ENCODE measurements at places on chromosomes 7 and 10.

GRCh38 chr10:30391266-30391665 lies 42.2 kb upstream of the MTPAP start:
- DNase-seq = no peak

DNA sequence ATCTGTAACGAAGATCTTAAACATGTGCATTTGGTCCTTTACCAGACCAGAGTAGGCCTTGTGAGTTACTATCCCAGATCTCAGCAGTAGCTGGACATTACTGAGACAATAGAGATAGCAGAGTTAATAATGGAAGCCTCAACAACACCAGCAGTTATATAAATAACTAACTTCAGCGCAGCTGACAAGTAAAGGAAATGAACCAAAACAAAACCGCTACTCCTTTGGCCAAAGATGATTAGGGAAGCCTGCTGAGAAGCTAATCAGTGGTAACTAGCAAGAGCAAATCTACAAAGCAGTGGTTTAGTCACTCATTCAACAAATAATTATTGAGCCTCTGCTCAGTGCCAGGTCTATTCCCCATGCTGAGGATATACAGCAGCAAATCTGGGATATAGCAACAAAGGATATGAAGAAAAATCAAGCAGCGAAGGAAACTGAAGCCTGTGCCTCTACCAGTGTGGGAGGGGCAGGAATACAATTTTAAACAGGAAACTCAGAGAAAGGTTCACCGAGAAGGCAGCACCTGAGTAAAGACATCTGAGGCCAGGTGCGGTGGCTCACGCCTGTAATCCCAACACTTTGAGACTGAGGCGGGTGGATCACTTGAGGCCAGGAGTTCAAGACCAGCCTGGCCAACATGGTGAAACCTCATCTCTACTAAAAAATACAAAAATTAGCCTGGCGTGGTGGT lies 103.6 kb downstream of the ELMO1 start:
- no peak for DNase-seq

DNA sequence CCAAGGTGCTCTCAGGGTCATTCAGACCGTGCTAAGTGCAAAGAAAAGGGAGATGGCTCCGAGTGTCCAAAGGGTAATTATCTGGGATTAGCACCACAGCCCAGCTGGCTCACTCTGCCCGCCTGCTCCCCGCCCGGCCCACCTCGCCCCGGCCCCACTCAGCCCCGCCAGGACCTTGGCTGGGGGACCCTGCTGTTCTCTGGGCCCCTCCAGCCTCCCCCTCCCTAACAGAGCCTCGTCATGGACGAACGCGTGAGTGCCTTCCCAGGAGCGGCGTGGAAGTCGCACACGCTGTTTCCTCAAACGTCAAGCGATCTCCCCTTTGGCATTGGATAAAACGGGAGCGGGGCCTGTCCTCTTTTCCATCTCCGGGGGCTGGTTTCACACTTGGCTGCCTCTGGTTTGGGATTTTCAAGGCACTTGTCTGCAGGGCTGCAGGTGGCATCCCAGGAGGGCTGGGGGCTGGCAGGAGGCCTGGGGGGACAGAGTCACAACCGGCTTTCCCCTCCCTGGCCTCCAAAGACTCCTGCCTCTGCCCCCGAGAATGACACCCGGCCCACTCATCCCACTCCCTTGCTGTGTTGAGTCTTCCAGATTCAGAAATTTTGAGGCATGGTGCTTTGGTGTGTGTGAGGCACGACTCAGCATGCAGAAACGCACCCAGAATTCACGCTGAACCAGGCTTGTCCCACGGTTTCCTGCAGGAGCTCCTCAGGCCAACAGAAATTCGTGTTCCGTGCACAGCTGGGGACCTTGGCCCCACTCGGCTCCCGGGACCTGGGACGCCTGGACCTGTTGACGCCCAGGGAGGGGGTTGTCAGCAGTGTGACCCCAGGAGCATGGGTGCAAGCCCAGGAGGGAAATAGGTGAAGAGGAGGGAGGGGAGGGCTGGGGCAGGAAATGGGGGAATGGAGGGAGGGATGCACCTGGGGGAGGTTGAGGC lies 110.0 kb downstream of the PDGFA start:
- no peak for DNase-seq

DNA sequence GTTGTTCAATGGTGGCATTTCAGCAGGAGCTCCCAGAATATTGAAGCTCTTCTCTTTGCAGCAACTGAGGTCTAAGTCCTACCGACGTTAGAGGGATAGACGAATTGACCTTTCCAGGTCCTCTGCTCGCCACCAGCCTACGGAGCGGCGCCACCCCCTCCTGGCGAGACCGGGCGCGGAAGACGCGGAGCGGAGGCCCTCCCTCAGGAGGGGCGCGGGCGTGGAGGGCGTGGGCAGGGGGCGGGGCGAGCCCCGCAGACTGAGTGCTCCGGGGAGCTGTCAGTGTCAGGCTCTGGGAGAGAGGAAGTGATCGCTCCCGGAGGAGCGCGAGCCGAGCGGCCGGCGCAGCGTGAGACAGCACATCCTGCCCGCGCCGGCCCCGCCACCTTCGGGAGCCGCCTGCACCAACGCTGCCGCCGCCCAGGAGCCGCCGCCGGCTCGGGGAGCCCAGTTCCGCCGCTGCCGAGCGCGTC lies at the start of gene DYNC1I1:
DYNC1I1 (plus strand) TSS at position 257 of the 473 bp plus-strand sequence. CDS start 32,176 bp downstream, outside the sequence.
- DNase-seq = no peak

DNA sequence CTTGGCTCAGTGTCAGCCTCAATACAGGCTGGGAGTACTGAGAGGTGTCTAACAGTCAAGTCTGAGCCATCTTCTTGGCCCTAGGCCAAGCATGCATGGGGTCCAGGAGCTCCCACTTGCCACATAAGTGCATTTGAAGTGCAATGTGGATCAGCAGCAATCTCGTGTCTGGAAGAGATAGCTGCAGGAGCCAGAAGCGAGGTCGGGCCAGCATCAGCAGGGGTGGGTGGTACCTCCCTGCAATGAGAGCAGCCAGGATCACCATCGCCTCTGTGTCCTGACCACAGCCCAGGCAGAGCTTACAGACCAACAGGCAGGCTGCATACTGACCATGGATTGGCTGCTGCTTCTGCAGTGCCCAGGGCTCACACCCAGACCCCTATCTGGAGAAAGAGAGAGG lies 83.0 kb upstream of the CXCL12 start:
- no peak for DNase-seq

DNA sequence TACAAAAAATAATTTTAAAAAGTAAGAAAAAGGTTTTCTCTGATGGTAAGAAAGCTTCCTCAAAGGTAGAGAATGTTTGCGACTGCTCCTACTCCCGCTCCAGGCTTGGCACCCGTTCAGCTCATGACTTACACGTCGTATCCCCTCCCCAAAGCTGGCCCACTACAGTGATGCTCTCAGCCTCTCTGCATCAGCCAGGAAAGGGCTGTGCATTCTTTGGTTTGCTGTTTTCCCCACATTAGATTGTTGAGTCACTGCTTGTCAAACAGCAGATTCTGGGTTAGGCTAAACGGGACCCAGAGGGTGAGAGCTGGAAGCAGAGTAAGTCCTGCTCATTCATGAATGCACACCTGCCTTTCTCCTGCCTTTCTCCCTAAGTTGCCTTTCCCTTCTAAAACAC lies 54.7 kb upstream of the NMT2 start:
- DNase-seq = no peak

GRCh38 chr10:33819206-33819605 lies 484.7 kb upstream of the NRP1 start:
- DNase-seq = no peak

DNA sequence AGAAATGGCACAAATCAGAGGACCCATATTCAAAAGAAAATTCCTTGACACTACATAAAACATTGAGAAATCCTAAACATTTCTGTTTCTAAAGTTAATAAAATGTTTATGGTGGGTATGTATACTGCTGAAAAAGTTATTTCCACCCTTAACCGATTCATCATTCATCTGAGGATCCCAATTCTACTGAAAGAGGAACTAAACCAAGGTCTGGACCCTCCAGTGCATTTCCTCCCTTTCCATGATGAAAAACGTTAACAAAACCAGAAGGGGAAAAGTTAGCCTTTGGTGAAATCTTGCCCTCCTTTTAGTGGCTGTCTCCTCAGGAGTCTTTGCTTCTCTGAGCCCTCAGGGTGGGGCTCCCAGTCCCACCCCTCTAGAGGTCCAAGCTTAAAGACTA lies 144.5 kb upstream of the ASAH2 start:
- DNase-seq = no peak

DNA sequence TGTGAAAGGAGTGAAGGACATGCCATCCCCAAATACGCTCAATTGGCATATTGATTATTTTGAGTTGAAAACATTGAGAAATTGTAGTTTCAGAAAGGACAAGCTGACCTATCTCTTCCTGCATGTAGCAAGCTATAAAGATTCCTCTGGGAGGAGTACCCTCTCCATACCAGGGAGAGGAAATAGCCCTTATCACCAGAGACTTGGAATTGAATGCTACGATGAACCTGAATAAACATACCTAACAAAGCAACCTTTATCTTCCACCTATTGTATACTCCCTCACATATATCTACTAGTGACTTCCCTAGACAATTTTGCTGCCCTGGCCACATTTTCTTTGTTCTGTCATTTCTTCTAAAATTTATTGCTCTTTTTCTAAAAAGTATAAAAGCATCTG lies 150.2 kb upstream of the EEPD1 start:
- DNase-seq = no peak

- no peak for DNase-seq
Observed at GRCh38 chr10:82653244-82654155, 778.5 kb downstream of the NRG3 start.

DNA sequence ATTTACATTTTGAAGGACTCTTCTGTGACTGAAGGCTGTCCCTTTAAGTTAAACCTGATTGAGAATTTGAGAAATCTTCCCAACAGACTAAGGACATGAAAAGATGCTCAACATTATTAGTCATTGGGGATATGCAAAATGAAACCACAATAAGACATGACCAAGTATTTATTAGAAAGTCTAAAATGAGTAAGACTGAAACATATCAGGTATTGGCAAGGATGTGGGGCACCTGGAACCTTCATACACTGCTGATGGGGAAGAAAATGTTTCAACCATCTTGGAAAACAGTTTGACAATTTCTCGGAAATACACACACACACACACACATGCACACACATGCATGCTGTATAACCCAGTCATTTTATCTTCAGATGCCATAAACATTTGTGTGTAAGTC lies 132.1 kb upstream of the CDK6 start:
- no peak for DNase-seq

DNA sequence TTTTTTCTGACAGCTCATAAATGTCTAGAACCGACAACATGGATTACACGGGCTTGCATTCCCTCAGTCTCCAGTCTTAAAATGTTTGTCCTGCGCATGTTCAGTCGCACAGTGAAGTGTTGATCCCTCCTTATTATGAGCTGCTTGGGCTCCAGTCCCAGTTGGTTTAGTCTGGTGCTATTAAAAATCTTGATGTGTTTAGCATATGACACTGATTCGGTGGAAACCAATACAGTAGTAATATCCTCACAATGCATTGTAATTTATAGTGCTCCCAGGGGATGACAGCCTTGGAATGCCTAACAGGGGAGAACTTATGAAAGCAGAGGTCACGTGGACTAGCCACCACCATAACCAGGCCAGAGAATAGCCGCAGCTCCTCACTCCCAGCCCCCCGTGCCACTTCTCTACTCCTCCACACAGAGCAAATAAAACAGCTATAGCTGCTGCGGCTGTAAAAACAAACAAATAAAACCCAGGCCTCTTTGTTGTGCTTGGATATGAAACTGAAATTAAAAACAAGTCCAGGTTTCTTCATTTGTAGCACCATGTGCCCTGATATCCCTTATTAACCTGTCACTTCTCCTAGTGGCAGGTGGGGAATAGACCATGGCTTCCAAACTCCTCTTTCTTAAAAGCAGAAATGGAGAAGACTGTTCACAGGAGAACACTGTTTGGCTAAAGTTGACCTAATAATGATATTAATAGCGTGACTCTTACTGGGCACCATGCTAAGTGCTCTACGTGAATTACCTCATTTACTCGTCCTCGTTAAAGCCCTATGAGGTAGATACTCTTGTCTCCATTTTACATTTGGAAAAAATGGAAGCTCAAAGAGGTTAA lies 7.7 kb downstream of the DPCD start:
- DNase-seq = no peak

DNA sequence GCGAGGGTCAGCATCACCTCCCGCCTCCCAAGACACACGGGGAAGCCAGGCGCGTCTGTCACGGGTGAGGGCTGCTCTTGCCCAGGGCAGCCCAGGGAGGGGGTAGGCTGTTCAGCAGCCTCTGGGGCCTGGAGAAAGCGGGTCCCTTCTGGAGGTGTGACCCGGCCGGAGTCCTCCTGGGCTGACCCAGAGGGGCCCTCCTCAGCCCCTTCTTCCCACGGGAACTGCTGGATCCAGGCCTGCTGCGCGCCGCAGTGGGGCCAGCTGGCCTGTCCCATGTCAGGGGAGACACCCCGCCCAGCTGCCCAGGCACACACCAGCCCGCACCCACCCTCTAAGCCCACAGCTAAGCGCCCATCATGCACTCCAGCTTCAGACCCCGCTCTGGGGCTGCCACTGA lies 41.8 kb downstream of the INSIG1 start:
- no peak for DNase-seq

GRCh38 chr10:85864868-85865526 lies 501.6 kb downstream of the GRID1 start:
- DNase-seq = no peak

DNA sequence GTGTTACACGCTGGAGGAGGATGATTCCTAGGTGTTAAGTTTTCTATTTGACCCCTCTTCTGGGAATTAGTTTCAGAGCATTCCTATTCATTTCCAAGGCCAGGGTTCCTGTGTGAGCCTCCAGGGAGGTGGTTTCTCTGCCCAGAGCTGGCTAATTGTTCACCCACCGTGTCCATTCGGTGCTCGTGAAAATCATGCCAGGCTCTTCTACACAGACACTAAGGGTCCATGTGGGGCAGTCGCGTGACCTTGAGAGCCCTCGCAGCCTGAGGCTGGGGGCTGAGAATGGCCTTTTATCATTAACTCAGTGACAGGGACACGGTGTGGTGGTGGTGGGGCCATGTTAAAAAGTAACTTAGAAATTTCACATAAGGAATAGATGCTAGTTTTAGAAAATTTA lies 83.7 kb downstream of the EMX2 start:
- no peak for DNase-seq

GRCh38 chr7:37365405-37365804 lies 83.3 kb downstream of the ELMO1 start:
- no peak for DNase-seq

- no peak for DNase-seq
Observed at GRCh38 chr10:54772468-54773122, 28.4 kb downstream of the PCDH15 start.

DNA sequence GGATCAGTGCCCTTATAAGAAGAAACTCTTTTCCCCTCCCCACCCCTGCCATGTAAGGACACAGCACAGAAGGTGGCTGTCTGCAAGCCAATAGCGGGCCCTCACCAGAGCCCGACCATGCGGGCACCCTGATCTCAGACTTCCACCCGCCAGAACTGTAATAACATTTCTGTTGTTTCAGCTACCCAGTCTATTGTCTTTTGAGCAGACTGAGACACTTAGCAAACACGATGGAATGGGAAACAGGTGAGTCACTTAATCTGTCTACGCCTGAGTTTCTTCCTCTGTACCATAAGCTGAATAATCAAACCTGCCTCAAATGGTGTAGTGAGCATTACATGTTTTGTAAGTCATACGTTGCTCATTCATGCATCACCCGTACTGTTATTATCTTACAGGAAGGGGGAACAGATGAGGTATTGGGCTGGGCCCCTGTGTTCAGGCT lies 58.2 kb downstream of the STRA8 start:
- DNase-seq = no peak
